ENCODE measurements at places on chromosomes 5 and 9.
A peak's percentile ranks its signal among the peaks of the same experiment; 100 is the strongest.

GRCh38 chr5:34034534-34035327 lies 8.3 kb downstream of the C1QTNF3 start:
- no peak for DNase-seq

DNA sequence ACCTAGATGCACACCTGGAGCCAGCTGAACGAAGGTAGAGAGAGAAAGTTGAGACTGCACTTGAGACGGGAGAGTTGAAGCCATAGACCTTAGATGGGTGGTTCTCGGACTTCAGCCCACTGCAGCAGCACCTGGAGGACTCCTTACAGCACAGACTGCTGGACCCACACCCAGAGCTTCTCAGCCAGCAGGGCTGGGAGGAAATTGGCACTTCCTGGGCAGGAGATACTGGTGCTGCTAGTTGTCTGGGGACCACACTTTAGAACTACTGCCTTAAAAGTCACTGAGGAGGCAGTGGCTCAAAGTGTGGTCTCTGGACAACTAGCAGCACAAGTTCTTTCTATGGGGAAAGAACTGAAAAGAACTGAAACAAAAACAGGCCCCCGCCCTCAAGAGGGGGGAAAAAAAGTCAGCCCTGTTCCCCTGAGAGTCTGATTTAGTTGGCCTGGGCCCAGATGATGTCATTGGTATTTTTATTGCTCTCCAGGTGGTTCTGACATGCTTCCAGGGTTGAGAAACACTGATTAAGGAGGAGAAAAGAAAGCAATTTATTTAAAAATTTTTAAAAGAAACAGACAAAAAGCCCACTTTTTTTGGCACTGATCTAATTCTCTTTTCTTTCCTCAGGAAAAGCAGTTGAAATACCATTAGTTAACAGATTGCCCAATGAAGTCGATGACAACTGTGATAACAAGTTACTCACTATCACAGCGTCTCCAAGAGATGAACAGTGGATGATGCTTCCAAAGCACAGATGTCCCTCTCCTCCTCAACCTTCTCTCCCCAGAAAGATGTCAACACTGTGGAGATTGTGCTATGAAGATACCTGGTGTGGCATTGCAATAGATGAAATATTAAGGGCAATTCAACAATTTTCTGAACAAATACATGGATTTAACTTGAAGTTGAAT lies 73.6 kb upstream of the ADAMTS16 start:
- DNase-seq = no peak

DNA sequence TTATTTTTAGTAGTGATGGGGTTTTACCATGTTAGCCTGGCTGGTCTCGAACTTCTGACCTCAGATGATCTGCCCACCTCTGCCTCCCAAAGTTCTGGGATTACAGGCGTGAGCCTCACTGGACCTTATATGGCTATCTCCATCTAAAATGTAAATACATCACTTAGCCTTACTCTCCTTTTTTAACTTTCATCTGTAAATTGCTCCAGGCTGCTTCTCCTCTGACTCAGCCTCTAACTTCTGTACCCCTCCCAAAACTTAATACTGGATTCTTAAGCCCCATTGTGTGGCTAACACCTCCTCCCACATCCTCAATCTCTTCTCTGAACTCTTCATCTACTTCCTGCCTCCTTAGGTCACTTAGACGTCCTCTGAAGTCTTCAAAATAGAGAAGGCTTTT lies 4.0 kb downstream of the SNX30 start:
- no peak for DNase-seq

DNA sequence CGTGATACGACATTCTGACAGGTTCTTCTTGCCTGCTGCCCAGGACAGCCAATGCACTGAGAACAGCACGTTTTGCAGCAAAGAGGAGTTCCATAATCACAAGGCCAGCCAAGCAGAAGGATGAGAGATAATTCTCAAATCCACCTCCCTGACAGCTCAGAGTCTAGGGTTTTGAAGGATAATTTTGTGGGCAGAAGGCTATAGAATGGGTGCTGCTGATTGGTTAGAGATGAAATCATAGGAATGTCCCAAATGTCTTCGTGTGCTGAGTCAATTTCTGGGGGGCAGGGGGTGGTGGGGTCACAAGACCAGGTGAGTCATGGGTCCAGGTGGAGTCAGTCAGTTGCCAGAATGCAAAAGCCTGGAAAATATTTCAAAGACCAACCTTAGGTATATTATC lies 175.5 kb upstream of the SLC30A5 start:
- DNase-seq = no peak

DNA sequence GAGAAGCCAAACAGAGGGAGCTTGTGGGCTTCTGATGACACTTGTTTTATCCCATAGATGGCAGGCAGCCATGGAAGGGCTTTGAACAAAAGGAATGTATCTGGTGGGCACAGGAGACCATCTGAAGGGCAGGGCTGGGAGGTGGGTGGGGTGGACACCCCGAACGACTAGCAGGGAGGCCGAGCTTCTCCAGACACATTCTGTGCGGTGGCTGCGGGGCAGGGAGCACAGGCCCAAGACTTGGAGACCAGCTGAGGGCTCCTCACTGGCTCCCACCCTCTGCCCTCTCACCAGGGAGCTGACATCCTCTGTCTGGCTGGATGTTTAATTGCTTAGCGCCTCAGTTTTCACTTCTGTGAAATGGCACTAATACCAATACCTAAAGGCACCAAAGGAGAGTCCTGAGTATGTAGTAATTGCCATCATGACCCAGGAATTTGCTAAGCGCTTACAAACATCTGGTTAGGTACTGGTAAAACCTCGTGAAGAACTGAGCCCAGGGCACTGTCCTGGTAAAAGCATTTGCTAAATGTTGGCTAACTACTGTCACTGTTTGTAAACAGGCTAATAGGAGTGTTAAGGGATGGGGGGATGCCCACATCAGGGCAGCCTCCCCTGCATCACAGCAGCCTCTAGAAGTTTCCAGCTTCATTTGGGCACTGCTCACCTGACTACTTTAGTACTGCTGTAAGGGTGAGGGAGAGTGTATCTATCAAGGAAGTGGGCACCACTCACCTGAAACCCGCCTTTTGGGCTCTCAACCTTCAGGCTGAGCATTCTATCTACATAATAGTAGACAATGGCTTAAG lies 2.1 kb upstream of the PHF2 start:
- no peak for DNase-seq

DNA sequence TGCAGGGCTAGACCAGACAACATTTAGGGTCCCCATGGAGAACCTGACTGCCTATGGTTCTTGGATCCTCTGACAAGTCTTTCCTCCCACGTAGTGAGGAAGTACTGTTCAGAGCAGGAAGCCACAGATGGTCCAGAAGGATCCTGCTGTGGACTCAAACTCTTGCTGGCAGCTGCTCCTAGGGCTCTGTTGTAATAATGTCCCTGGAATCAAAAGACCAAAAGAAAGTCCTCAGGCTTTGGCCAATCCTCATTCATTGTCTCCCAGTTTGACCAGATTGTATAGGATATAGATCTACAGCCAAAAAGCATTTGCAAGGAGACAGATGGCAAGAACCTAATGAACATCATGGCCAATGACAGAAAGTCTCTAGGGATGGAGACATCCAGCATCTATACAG lies 53.9 kb downstream of the SEMA6A start:
- DNase-seq = no peak

DNA sequence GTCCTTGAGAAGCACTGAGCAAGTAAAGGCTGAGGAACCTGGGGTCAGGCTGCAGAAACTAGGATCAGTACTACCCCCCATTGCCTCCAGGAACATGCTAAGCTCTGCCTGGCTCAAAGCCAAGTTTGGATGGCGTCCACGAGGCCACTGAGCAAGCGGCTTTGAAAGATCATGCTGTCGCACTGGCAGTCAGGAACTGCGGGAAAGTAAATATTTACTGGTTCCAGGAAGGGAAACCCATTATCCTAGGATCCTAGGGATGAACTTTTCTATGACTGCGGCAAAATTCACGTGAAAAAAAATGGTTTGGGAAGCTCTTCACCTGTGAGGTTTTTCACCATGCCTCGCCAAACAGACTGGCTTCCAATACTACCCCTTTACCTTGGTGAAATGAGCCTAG lies 75.3 kb upstream of the PJA2 start:
- DNase-seq = peak; percentile 51

- no peak for DNase-seq
Observed at GRCh38 chr9:71629578-71630215, 138.6 kb downstream of the CEMIP2 start.

- no peak for DNase-seq
Observed at GRCh38 chr5:175738126-175738525, 80.3 kb downstream of the HRH2 start.

- no peak for DNase-seq
Observed at GRCh38 chr5:128949847-128950546, 15.3 kb upstream of the SLC27A6 start.

DNA sequence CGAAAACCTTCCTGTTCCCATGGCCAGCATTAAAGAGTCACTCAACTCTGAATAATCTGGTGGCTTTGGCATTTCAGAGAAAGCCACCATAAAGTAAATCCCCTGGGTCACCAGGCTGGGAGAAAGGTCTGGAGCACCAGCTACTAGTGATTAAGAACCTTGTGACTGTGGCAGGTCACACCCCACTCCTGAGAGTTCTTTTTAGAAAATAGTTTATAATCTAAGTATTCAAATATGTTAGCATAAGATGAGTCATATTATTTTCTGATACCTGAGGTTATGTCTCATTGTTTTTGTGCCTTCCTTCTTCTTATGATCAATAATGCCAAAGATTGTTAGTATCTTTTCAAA lies 351.7 kb downstream of the ARRDC3 start:
- DNase-seq = no peak

- DNase-seq = no peak
Observed at GRCh38 chr9:4886698-4887097, 94.0 kb downstream of the RCL1 start.

DNA sequence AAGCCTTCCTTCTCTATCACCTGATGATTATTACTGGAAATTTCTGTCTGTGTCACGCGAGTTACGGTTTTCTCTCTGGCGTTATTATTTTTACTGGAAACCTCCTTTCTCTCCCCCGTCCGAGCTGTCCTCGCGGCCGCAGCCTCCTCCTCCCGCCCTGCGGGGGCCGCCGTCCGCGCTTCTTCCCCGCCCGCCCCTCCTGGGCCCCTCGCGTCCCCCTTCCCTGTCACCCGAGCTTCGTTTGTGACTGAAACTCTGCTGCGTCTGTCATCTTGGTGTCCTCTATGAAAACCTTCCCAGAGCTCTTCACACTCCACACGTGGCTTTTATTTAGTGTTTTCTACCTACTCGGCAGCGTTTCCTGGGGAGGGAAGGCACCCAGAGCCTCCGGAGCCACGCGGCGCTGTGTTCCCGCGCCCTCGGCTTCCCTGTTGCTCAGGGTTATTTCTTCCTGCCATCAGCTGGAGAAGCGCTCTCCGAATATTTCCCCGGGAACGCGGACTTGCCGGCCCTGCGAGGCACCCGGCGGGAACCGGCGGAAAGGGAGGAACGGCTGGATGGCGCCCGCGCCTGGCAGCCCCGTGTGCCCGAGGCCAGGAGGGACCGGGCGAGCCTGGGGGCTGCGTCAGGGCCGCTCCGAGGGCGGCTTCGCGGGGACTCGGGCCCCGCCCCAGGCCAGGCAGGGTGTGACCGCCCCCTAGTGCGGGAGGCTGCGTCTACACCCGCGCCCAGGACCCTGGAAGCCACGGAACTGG lies 33.9 kb downstream of the TRIP13 start:
- no peak for DNase-seq

- no peak for DNase-seq
Observed at GRCh38 chr9:93826905-93827544, 128.1 kb downstream of the BARX1 start.

GRCh38 chr9:91282292-91282691 lies 79.4 kb downstream of the AUH start:
- no peak for DNase-seq

- no peak for DNase-seq
Observed at GRCh38 chr9:93295031-93295430, 111.1 kb downstream of the WNK2 start.

GRCh38 chr9:133278161-133279114 lies 3.4 kb upstream of the ABO start:
- DNase-seq = no peak

- no peak for DNase-seq
Observed at GRCh38 chr9:105959531-105959930, 265.2 kb downstream of the TMEM38B start.

DNA sequence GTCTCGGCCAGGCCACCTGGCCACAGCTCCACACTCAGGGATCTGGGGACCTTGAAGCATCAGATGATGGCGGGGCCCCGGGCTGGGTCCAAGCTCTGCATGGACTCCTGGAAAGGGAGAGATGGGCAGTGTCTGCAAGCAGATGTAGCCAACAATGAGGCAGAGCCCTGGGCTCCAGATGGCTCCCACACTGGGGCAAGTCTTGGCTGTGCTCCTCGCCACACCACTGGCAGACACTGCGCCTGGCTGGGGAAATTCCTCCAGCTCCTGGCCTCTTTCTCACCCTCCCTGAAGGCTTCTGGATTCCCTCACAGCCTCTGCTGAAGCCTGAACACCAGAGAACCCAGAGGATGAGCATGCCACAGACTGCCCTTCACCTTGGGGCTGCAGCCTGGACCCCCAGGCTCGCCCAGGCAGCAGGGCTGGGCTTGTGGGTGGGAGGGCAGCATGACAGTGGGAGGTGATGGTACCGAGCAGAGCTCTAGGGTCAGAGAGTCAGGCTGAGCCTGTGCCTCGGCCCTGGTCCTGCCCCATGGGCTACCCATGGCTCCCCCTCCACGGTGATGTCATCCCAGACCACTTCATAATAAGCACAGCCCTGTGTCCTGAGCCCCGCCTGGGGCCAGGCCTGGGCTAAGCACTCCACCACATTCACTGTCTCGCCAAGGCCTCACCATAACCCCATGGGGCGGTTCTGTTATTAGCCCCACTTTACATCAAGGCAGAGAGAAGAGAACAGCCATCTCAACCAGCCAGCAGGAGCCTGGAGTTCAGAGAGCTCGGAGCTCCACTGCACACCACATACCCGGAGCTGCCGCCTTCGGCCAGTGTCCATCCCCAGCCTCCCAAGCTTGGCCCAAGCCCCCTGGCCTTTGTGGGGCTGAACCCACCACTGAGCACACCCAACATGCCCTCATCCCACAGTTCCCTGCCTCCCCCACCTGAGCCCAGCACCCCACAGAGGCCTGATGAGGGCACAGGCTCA lies 62.2 kb upstream of the ADAMTS2 start:
- no peak for DNase-seq

- no peak for DNase-seq
Observed at GRCh38 chr9:133427658-133428348, 5.6 kb downstream of the ADAMTS13 start.

GRCh38 chr5:172102913-172103626 lies 85.0 kb downstream of the STK10 start:
- DNase-seq = no peak

- no peak for DNase-seq
Observed at GRCh38 chr9:86020731-86021130, 78.6 kb downstream of the GOLM1 start.
